ENCODE measurements at places on chromosomes 13 and 19. TPM values are rescaled to one million over a fixed set of nuclear protein-coding genes. Genes with fewer than 3 reads are reported as not detected.

GRCh38 chr13:41675306-41675705, 218.0 kb downstream of the RGCC start:
- DNase-seq: no peak

DNA sequence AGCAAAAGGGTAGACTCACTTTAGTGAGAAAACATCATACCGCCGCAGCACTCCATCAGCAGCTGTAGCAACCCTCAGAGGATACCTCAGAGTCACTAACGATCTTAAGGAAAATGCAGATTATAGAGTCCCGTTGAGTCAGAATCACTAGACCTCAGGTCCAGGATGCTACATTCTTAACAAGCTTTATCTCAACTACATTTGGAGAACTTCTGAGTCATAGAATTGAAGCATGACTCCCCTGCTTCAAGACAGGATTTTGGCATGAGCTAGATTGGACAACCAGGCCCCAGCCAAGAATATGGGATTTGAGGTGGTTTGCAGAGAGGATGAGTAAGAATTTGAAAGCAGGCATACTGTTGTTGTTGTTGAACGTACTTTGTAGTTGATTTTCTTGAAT, 118.9 kb upstream of the UBL3 start:
- DNase-seq: no peak

DNA sequence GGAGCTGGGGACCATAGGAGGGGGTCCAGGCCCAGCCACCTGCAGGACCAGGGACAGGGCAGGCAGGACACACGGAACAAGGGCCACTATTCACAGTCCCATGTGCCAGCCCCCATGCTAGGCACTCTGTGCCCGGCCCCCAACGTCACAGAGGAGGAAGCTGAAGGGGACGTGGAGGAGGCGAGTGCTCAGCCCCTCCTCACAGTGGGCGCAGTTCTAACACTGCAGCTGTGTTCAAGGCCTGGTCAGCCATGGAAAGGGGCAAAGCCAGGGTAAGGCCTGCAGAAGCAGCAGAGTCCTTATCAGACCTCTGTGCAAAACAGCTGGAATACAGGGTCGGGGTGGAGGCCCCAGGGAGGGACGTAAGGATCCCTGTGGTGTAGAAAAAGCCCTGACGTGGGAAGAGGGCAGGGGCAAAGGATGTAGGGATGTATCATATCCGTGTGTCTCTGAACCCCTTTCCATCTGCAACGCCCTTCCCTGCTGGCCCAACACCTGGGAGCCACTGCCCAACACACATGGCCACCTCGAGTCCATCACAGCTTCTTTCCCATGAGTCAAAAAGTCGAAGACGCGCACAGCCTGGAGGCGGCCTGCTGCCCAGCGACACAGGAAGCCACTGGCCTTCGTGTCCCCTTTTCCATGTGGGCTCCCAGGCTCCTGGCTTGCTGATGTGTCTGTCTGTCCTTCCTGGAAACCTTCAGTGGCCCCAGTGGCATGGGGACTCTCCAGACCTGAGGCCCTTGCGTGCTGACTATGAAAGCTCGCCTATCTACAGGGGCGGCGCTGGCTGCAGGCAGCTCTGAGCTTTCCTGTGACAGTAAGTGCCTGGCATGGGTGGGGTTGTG, 28.0 kb downstream of the SH3GL1 start:
- no peak for DNase-seq

FXYD1 gene
- total RNA-seq: 24.0 TPM

NOVA2 gene
- 6.4 TPM for total RNA-seq

ZNF211 gene
- 12.5 TPM for total RNA-seq

CPAMD8 gene
- total RNA-seq: 13.1 TPM
